ENCODE measurements at places on chromosomes 16 and 17. TPM values are rescaled to one million over a fixed set of nuclear protein-coding genes. Genes with fewer than 3 reads are reported as not detected.

APOBR gene
- total RNA-seq, result 23.9 TPM

DLX4 gene
- total RNA-seq, result 0.60 TPM

KCNJ18 gene
- not detected for total RNA-seq

KRT33A gene
- total RNA-seq, result not detected

KRT40 gene
- total RNA-seq, result not detected

GRCh38 chr17:28093999-28094716 lies 51.7 kb downstream of the NLK start:
- DNase-seq, result no peak
- no peak overlapping the region for H3K4me3 ChIP-seq
- H3K27me3 ChIP-seq, result no peaks in the 10 kb centered on the region
- no peaks in the 10 kb centered on the region for H3K4me1 ChIP-seq
- no peaks in the 10 kb centered on the region for H3K36me3 ChIP-seq

- no peaks in the 10 kb centered on the region for H3K27me3 ChIP-seq
- no peak overlapping the region for H3K4me3 ChIP-seq
- H3K4me1 ChIP-seq, result no peaks in the 10 kb centered on the region
- no peak for DNase-seq
- no peak overlapping the region for H3K27ac ChIP-seq
Measured at GRCh38 chr16:62760398-62760797, 724.2 kb upstream of the CDH8 start.

GRCh38 chr17:76076146-76076764 lies 1.7 kb downstream of the GALR2 start:
- H3K27me3 ChIP-seq, result peaks cover 55% of the 10 kb centered on the region
- peak; percentile 40 for DNase-seq
- H3K27ac ChIP-seq, result no peak overlapping the region
- H3K4me3 ChIP-seq, result peak overlapping the region; percentile 82
- H3K4me1 ChIP-seq, result peaks cover 18% of the 10 kb centered on the region

- peak overlapping the region; percentile 91 for H3K27ac ChIP-seq
- no peaks in the 10 kb centered on the region for H3K27me3 ChIP-seq
- H3K4me3 ChIP-seq, result peak overlapping the region; percentile 91
- peaks cover 2% of the 10 kb centered on the region for H3K36me3 ChIP-seq
- DNase-seq, result no peak
Measured at GRCh38 chr16:19555938-19556771, 652 bp downstream of the VPS35L start.

DNA sequence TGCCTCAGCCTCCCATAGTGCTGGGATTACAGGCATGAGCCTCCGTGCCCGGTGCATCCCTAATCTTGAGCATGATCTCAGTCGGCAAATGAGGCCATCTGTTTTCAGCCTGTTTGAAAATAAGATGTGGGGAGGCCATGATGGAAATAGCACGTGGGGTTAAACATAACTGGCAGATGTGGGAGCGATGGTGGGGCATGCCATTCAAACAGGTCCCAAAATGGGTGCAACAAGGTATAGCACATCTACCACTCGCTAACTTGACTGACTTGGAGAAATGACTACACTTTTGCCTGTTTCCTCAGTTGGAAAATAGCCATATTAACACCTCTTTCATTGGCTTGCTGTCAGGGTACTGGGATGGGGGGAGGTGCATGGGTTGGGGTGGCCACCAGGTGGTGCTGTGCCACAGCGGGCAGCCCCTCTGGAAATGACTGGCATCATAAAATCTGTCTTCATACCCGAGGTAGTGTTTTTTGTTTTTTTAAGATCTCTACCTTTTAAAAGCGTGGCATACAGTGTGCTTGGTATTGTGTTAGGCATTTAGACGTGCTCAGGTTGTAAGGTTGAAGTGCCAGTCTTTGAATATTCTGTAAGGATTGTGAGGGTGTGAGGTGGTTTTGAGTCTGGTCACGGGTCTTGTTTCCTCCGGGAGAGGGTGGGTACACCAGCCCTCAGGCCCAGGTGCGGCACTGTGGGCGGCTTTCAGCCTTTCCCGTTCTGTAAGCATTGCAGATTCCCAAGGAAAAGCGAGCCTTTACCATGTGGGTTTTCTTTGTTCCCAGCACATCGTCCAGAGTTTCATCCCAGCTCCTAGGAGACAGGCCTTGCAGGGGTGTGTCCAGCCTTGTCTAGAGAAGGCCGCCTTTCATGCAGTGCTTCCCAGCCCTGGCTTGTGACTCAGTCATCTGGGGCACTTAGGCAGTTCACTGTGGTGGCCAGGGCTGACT lies 2.9 kb upstream of the TTYH2 start:
- DNase-seq, result peak; percentile 82
- no peak overlapping the region for H3K4me3 ChIP-seq
- no peaks in the 10 kb centered on the region for H3K27me3 ChIP-seq

- no peak overlapping the region for H3K4me3 ChIP-seq
- no peaks in the 10 kb centered on the region for H3K4me1 ChIP-seq
- H3K27ac ChIP-seq, result no peak overlapping the region
- peaks cover 10% of the 10 kb centered on the region for H3K27me3 ChIP-seq
Measured at GRCh38 chr17:41448506-41448905, 7.7 kb upstream of the KRT38 start.

GRCh38 chr17:45575126-45575885 lies 84.8 kb upstream of the PLEKHM1 start:
- no peak for DNase-seq
- no peak overlapping the region for H3K27ac ChIP-seq
- peaks cover 35% of the 10 kb centered on the region for H3K4me1 ChIP-seq
- H3K36me3 ChIP-seq, result peaks cover 35% of the 10 kb centered on the region
- no peak overlapping the region for H3K4me3 ChIP-seq

- no peak for DNase-seq
- H3K27me3 ChIP-seq, result no peaks in the 10 kb centered on the region
- peak overlapping the region; percentile 97 for H3K27ac ChIP-seq
- H3K36me3 ChIP-seq, result peaks cover 28% of the 10 kb centered on the region
- peaks cover 42% of the 10 kb centered on the region for H3K4me1 ChIP-seq
Measured at GRCh38 chr17:45246861-45247428, 14.9 kb downstream of the SPATA32 start.

- H3K4me1 ChIP-seq, result peaks cover 57% of the 10 kb centered on the region
- no peak overlapping the region for H3K27ac ChIP-seq
- H3K27me3 ChIP-seq, result no peaks in the 10 kb centered on the region
- H3K36me3 ChIP-seq, result peaks cover 23% of the 10 kb centered on the region
- no peak overlapping the region for H3K4me3 ChIP-seq
Measured at GRCh38 chr17:82880620-82881323, 41.0 kb upstream of the ZNF750 start.

DNA sequence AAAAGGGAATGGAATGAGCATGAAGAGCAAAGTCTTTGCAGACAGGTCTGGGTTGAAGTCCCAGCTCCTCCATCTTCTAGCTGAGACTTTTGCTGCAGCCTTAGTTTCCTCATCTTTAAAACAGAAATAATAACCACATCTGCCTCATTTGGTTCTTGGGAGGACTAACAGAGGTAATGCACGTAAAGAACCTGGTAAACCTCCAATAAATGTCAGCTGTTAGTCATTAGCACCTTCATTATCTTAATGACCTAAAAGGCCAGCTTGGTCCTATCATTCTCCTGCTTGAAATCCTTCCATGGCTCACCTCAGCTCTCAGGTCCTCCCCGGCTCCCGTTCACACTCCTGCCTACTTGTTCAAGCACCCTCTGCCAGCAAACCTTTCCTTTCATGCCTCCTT lies 51.8 kb downstream of the SKAP1 start:
- H3K36me3 ChIP-seq, result peaks cover 27% of the 10 kb centered on the region
- no peak overlapping the region for H3K4me3 ChIP-seq
- H3K27ac ChIP-seq, result no peak overlapping the region
- no peak for DNase-seq
- H3K27me3 ChIP-seq, result no peaks in the 10 kb centered on the region

GRCh38 chr17:72128039-72128438 lies 7.2 kb downstream of the SOX9 start:
- no peak for DNase-seq
- peaks cover 3% of the 10 kb centered on the region for H3K36me3 ChIP-seq
- H3K4me3 ChIP-seq, result no peak overlapping the region

GRCh38 chr17:40608061-40608581 lies 39.5 kb downstream of the SMARCE1 start:
- no peak for DNase-seq
- H3K4me1 ChIP-seq, result peaks cover 83% of the 10 kb centered on the region

DNA sequence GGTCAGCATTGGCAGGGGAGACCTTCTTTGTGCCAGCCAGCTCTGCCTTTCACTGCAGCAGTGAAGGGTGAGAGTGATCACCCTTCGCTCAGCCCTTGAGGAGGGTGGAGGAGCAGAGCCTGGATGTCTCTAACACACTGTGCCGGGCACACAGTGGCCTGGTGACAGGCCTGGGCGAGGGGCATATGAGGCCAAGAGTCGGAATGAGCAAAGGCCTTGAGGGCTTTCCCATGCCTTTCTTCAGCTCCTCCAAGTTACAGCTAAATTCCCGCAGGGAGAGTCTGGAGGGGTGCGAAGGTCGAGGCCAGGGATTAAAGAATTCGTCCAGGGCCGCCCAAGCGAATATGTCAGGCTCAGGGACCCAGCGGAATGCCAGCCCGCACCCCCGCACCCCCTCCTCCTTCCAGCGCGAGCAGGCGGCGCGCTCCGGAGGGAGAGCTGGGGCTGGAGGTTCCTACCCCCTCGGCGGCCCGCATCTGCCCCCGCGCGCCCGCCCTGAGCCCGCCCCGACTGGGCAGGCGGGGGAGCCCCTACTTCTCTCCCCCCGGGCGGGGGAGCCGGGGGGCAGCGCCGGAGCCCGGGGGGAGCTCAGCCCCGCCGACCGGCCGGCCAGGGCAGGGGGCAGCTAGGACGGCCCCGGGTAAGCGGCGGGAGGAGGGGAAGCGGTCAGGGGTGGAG lies at the start of gene RASL10B:
Gene RASL10B, plus strand, starts transcription at position 401 of the 678 bp plus-strand sequence. CDS start 3,546 bp downstream, outside the sequence.
- H3K4me3 ChIP-seq, result peak within 1 kb of the TSS; percentile 67
- DNase-seq, result no peak
- peaks cover 28% of the 10 kb centered on the region for H3K27me3 ChIP-seq
- peaks cover 9% of the 10 kb centered on the region for H3K4me1 ChIP-seq
- no peak within 1 kb of the TSS for H3K27ac ChIP-seq

DNA sequence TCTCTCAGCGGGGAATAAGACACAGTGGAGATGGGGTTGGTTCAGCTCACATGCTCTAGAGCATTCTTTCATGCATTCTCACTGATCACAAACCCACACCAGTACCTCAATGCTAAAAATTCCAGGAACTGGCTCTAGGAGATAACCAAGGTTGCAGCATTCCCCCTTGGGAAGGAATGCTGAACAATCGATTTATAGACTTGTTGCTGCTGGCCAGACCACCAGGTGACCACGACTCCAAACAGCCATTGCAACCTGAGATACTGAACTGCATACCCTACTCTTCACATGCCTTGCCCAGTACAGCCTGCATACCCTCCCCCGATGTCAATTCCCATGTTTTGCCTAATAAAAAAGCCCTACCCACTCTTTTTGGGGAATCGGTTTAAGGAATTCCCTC lies 75.1 kb upstream of the GPRC5B start:
- no peaks in the 10 kb centered on the region for H3K4me1 ChIP-seq
- H3K4me3 ChIP-seq, result no peak overlapping the region
- no peak overlapping the region for H3K27ac ChIP-seq
- no peaks in the 10 kb centered on the region for H3K27me3 ChIP-seq

DNA sequence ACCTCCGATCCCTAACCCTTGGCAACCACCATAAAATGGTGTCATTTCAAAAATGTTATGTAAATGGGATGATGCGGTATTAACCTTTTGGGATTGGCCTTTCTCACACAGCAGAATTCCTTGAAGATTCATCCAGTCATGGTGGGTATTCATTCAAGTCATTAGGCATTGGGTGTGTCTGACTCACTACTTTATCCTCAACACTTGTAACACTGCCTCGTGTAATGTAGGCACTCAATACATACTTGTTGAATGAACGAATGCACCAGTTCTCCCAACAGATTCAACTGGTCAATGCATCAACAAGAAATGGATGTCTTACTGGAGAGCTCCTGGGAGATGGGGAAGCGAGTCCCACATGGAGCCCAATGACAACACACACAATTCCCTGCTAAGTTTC lies 21.8 kb upstream of the GAN start:
- no peaks in the 10 kb centered on the region for H3K36me3 ChIP-seq
- no peak for DNase-seq
- H3K4me3 ChIP-seq, result no peak overlapping the region
- H3K27me3 ChIP-seq, result peaks cover 14% of the 10 kb centered on the region
- H3K27ac ChIP-seq, result no peak overlapping the region

- DNase-seq, result no peak
- H3K36me3 ChIP-seq, result peaks cover 13% of the 10 kb centered on the region
- no peaks in the 10 kb centered on the region for H3K27me3 ChIP-seq
- peaks cover 2% of the 10 kb centered on the region for H3K4me1 ChIP-seq
- no peak overlapping the region for H3K4me3 ChIP-seq
- no peak overlapping the region for H3K27ac ChIP-seq
Measured at GRCh38 chr17:792277-792676, 10.1 kb downstream of the MRM3 start.

- peaks cover 13% of the 10 kb centered on the region for H3K36me3 ChIP-seq
- no peaks in the 10 kb centered on the region for H3K27me3 ChIP-seq
- no peak overlapping the region for H3K4me3 ChIP-seq
- no peak overlapping the region for H3K27ac ChIP-seq
- H3K4me1 ChIP-seq, result peaks cover 21% of the 10 kb centered on the region
Measured at GRCh38 chr17:1002412-1002753, 5.5 kb downstream of the TIMM22 start.

GRCh38 chr17:47776330-47777197 lies 43.5 kb downstream of the TBX21 start:
- no peak overlapping the region for H3K27ac ChIP-seq
- peaks cover 57% of the 10 kb centered on the region for H3K27me3 ChIP-seq
- H3K4me1 ChIP-seq, result peaks cover 7% of the 10 kb centered on the region
- H3K36me3 ChIP-seq, result no peaks in the 10 kb centered on the region

GRCh38 chr16:69276148-69277115 lies 34.7 kb upstream of the VPS4A start:
- no peaks in the 10 kb centered on the region for H3K4me1 ChIP-seq
- no peak for DNase-seq
- H3K27ac ChIP-seq, result no peak overlapping the region
- H3K4me3 ChIP-seq, result no peak overlapping the region
- H3K27me3 ChIP-seq, result no peaks in the 10 kb centered on the region
- H3K36me3 ChIP-seq, result peaks cover 3% of the 10 kb centered on the region

- no peak overlapping the region for H3K27ac ChIP-seq
- no peaks in the 10 kb centered on the region for H3K4me1 ChIP-seq
- DNase-seq, result no peak
- H3K36me3 ChIP-seq, result no peaks in the 10 kb centered on the region
- H3K27me3 ChIP-seq, result peaks cover 19% of the 10 kb centered on the region
Measured at GRCh38 chr17:37662353-37662752, 19.1 kb upstream of the DDX52 start.

DNA sequence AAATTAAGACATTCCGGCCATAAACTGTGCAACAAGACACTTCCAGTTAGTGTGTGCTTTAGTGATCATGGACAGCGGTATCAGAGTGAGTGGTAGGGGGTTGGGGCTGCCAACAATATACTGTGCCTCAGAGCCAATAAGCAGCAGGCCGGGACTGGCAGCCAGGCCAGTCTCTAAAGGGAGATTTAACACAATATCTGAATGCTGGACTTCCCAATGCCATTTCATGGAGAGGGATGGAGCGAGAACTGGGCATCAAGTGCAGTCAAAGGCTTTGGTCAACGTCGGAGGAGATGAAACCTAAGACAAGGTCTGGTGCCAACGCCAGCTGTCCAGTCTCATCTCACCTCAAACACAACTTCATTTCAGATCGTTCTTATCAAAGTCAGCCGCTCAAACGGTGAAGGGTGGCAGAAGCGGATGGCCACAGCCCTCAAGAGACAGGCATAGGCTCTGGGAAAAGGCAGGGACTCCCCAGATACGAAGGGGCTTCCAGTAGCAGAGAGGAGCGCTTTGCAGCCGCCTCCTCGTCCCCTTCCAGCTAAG lies 935 bp downstream of the USP32 start:
- H3K4me3 ChIP-seq, result peak overlapping the region; percentile 93
- no peaks in the 10 kb centered on the region for H3K27me3 ChIP-seq
- H3K27ac ChIP-seq, result peak overlapping the region; percentile 97
- DNase-seq, result peak; percentile 41
- peaks cover 45% of the 10 kb centered on the region for H3K4me1 ChIP-seq
- peaks cover 3% of the 10 kb centered on the region for H3K36me3 ChIP-seq
